ENCODE measurements at places on chromosomes 16 and 17.

DNA sequence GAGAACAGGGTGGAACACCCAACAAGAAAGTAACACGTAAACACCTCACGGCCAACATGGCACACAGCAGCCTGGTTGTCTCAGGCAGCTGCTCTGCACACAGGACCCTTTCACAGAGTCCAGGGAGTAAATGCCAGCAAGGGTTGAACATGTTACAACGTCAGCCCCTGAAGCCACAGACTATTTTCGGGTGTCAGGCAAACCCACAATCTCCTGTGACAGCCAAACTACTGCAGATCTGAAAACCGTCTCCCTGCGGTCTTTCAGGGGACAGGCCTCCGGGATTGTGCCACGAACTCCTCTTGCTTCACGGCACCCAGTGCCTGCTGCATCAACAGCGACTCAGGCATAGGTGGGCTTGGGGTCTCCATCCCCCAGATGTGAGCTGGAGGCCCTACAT lies 127.7 kb downstream of the XYLT1 start:
- no peak for DNase-seq

DNA sequence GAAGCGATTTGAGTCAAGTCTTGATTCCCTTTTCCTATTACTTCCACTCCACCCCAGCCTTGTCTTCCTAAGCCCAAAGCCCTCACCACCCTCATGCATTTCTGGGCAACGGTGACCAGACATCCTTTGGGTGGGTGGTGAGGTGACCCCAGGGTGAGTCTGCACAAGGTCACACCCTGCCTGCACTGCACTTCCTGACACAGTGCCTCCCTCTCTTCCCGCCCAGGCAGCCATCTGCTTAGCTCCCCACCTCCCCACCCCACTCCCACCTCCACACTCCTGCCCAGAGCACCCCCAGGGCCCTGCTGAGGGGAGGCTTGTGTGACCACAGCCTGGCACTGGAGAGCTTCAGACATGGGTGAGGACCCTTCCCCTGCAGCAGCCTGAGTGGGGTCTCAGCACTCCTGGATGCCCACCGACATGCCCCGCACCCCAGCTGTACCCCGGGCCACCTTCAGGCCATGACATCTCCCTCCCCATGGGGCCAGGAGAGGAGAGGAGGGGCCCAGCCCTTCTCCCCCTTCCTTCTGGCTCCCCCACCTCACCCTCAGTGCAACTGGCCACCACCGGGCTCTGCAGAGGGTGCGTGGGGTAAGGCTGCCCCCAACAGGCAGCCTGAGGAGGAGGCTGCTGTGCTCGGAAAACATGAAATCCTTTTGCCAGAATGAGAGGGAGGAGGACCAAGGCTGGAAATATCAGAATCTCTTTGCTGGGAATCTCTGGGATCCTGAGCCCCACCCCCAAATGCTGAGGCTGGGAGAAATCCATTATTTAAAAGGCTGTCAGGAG lies 68.6 kb downstream of the CCT6B start:
- DNase-seq: no peak

DNA sequence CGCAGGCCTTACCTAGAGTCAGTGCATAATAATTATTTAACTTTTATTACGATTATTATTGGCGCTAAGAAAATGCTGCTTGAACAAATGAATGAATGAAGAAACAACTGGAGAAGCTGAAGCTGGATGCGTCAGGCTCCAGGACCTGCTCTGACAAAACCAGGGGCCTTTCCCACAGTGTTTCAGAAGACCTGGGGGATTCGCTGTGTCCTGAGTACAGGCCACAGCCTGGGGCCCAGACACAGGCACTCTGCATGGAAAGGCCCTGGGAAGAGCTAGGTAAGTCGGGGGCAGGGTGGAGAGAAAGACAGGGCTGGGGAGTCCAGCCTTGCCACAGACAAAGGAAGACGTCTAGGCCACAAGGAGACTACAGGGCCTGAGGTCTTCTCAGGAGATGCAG lies 226.1 kb downstream of the ZNF423 start:
- no peak for DNase-seq

GRCh38 chr16:85752511-85753420 lies 1.9 kb upstream of the C16orf74 start:
- DNase-seq: peak; percentile 60

GRCh38 chr17:77471984-77472461 lies 331.3 kb downstream of the SEC14L1 start:
- no peak for DNase-seq

DNA sequence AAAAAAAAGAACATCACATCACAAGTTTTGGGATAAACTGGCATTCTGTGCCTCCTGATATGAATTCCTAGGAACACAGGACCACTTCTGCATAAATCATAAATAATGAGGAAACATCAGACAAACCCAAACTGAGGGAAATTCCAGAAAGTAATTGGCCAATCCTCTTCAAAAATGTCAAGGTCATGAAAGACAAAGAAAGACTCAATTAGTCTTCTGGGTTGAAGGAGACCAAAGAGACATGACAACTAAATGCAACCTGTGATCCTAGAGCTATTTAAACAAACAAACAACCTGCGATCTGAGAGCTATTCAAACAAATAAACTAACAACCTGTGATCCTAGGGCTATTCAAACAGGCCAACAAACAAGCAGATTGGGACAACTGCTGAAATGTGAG lies 144.3 kb downstream of the VPS53 start:
- DNase-seq: no peak

- no peak for DNase-seq
Observed at GRCh38 chr17:38704606-38705522, at the start of gene MLLT6. MLLT6 (plus strand) TSS chr17:38705273; CDS start chr17:38705633, 360 bp downstream.

DNA sequence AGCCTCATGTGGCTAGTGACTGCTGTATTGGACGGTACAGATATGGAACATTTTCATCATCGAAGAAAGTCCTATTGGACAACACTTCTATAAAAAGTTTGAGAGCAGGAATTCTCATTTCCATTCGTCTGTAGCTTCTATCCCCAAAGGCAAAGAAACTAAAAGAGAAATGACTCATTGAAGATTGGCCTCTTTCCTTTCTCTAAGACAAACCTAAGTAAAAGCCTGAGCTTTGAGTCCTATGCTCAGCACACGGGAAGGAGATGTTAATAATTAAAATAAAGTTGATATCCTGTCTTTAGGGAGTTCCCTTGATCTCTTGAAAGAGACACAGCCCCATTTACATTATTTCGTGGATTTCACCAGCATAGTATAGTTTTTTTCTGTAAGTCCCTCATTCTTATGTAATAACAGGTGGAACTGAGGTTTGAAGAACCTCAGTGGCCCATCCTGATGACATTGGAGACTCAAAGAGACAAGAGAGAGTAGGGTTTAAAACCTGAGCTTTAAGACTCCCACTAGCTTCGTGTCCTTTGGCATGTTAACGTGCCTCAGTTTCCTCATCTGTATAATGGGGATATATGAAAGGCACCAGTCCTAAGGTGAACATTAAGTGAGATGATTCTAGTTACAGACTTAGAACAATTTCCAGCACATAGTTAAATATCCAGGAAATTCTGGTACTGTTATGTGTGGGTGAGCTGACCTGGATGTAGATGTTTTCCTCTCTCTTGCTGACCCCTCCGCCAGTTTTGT lies 174.0 kb downstream of the IRX3 start:
- DNase-seq: no peak

GRCh38 chr16:20846551-20846950 lies 40.2 kb downstream of the REXO5 start:
- DNase-seq: no peak
